ENCODE measurements at places on chromosomes 3 and 15. TPM values are rescaled to one million over a fixed set of nuclear protein-coding genes. Genes with fewer than 3 reads are reported as not detected.

The ATP13A5 gene
- not detected for polyA plus RNA-seq

The SERINC4 gene
- 0.05 TPM for polyA plus RNA-seq

The TRPM7 gene
- polyA plus RNA-seq: 6.4 TPM

The FGF12 gene
- polyA plus RNA-seq: 0.76 TPM

The INAFM2 gene
- 10.4 TPM for polyA plus RNA-seq

The EAF1 gene
- 8.8 TPM for polyA plus RNA-seq

The CP gene
- not detected for polyA plus RNA-seq

The IL17RC gene
- 18.7 TPM for polyA plus RNA-seq

The TM4SF4 gene
- not detected for polyA plus RNA-seq

The SPINT1 gene
- polyA plus RNA-seq: 4.1 TPM

The MORC1 gene
- polyA plus RNA-seq: not detected

The CLDN18 gene
- polyA plus RNA-seq: not detected

The STX19 gene
- not detected for polyA plus RNA-seq

The CLSTN2 gene
- 0.26 TPM for polyA plus RNA-seq

The MME gene
- polyA plus RNA-seq: 5.6 TPM

The SEMA5B gene
- not detected for polyA plus RNA-seq

The SPTSSB gene
- not detected for polyA plus RNA-seq

The CCDC39 gene
- polyA plus RNA-seq: not detected

The FBXO40 gene
- polyA plus RNA-seq: not detected

Data from endothelial cell of umbilical vein (primary cell).